NAMALWA (cell line): ENCODE measurements at places on chromosomes 13 and 19.
A peak's percentile ranks its signal among the peaks of the same experiment; 100 is the strongest.

DNA sequence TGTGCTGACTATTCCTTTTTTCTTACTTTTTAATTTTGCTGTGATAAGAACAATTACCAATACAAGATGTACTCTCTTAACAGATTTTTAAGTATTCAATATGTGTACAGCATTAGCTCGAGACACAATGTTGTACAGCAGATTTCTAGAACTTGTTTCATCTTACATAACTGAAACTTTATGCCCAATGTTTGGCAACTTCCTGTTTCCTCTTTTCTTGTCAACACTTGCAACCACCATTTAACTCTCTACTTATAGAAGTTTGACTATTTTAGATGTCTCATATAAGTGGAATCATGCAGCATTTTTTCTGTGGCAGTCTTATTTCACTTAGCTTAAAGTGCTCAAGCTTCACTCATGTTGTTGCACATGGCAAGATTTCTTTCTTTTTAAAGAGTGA is 1426.8 kb downstream of the SLITRK5 start:
- DNase-seq = no peak

- DNase-seq = no peak
Observed at GRCh38 chr19:35905178-35905727, 2.8 kb downstream of the TYROBP start.

- DNase-seq = no peak
Observed at GRCh38 chr19:3644351-3645066, 17.9 kb upstream of the CACTIN start.

DNA sequence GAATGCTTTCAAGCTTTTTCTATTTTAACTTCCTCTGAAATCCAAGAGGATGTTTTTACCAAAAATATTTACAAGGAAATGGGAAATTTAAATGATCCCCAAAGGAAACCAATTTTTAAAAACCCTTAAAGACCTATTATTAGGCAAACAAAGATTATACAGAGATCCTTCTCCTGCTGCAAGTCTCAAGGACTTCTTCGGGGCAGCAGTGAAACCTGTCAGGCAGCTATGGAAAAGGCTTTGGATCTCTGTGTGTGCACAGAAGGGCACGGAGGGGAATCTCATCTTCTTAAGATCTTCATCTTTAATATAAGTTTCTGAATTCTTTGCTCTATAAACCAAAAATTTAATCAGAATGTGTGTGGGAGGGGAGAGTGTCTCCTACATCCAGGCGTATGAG is 36.0 kb upstream of the CLDN10 start:
- DNase-seq = no peak

- DNase-seq = no peak
Observed at GRCh38 chr19:47141695-47142094, 11.1 kb downstream of the SAE1 start.

DNA sequence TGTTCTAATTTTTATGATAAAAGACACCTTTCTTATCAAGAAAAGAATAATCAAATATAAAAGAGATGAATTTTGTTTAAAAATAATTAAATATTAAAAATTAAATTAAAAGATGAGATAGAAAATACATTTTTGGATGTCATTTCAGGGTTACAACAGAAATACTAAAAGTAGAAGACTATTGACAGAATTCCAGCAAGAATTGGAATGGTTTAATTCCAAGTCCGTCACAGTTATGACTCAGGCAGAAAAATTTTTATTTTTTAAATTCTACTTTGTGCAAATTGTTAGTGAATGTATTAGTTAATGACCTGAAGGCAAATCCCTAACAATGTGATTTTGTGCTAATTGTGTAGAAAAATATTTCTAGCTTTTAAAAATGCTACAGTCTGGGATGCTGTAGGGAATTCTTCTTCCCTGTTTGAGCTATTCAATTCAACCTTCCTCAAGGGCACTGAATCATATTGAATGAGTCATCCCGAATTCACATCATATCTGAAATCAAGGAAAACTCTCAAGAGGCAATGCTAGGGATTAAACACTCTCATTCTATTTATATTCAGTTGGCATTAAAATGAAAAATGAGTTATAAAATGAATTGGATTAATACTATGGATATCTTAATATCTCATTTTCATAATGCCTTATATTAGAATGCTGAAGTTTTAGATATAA is 633.5 kb upstream of the ATXN8OS start:
- no peak for DNase-seq

GRCh38 chr19:54333586-54334298 is 5.2 kb downstream of the LILRA4 start:
- DNase-seq = no peak

- no peak for DNase-seq
Observed at GRCh38 chr19:31664096-31664495, 314.9 kb upstream of the TSHZ3 start.

GRCh38 chr13:101120007-101120406 is 296.3 kb downstream of the NALCN start:
- no peak for DNase-seq

DNA sequence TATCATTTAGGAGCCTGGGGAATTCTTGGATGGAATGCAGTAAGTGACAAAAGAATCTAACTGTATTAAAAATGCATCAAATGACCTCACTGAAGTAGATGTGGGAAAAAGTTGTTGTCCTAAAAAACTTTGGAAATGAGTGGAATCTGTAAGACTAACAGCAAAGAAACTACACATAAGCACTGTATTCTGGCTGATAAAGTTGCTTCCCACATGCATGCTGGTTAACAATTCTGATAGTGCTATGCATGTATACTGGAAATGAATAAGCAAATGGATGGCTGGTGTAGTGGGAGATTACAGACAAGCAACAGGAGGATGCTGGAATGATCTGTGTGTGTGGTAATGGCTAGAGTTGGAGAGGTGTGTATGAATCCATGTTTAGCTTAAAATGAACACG is 138.5 kb downstream of the FOXO1 start:
- DNase-seq = no peak

- no peak for DNase-seq
Observed at GRCh38 chr13:24033527-24034302, 126.8 kb upstream of the SPATA13 start.

GRCh38 chr19:55626350-55626749 is 2.0 kb upstream of the ZNF784 start:
- no peak for DNase-seq

GRCh38 chr19:2053601-2054389 is 2.8 kb upstream of the MKNK2 start:
- DNase-seq = no peak

GRCh38 chr13:41458187-41458760 is 924 bp downstream of the RGCC start:
- peak; percentile 59 for DNase-seq

GRCh38 chr13:112113851-112114250 is 46.9 kb downstream of the SOX1 start:
- no peak for DNase-seq

GRCh38 chr13:37795326-37795725 is 74.2 kb downstream of the TRPC4 start:
- no peak for DNase-seq

GRCh38 chr13:65943024-65943423 is 1287.1 kb downstream of the PCDH9 start:
- no peak for DNase-seq

GRCh38 chr13:26062853-26063444 is 11.1 kb upstream of the SHISA2 start:
- peak; percentile 53 for DNase-seq

DNA sequence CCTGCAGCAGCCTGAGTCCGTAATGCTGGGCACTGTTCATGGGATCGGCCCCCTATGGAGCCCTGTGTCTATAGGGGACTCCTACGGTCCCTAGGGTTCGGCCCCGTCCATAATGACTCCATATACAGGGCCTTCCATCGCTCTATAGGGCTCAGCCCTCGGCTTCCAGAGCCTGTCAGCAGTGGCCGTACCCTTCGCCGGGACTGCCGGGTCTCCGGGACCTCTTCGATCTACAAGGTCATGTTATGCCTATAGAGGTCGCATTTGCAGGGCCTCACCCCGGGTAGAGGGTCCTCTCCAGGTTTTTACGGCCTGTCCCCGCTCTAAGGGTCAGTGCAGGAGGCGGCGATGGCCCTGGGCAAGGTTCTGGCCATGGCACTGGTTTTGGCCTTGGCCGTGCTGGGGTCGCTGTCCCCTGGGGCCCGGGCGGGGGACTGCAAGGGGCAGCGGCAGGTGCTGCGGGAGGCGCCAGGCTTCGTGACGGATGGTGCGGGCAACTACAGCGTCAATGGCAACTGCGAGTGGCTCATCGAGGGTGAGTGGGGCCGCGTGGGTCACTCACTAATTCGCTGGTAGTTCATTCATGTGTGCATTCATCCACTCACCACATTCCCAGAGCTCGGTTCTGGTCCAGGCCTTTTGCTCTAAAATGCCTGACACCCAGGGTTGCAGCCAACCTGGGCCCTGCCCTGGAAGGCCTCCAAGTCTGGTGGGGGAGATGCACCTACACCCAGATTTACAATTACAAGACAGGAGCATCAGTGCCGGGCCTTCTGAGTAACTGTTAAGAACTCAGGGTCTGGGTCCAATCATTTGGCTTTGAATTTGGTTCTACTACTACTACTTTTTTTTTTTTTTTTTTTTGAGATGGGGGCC is 699 bp downstream of the MEGF8 start:
- peak; percentile 62 for DNase-seq

- no peak for DNase-seq
Observed at GRCh38 chr13:28826368-28826767, 6.2 kb downstream of the MTUS2 start.

- no peak for DNase-seq
Observed at GRCh38 chr13:112686987-112687386, 2.9 kb upstream of the ATP11A start.

- DNase-seq = no peak
Observed at GRCh38 chr19:46659151-46660007, 1.6 kb downstream of the DACT3 start.

GRCh38 chr19:16036397-16036925 is 39.8 kb upstream of the TPM4 start:
- no peak for DNase-seq

GRCh38 chr13:85314686-85315085 is 484.5 kb downstream of the SLITRK6 start:
- no peak for DNase-seq
